ENCODE measurements at places on chromosomes 2 and 18. TPM values are rescaled to one million over a fixed set of nuclear protein-coding genes. Genes with fewer than 3 reads are reported as not detected.

Gene GPR55
- 0.03 TPM for total RNA-seq

Gene FBLN7
- 14.7 TPM for total RNA-seq

Gene GALNT14
- total RNA-seq = not detected

Gene PLEKHA3
- total RNA-seq = 11.2 TPM

Gene KCNS3
- 8.8 TPM for total RNA-seq

Data from myocyte (in vitro differentiated cells).